NCI-H446 treated with DMSO at 0.1 percent for 48 hours (cell line): ENCODE measurements at places on chromosomes 3 and 15.

DNA sequence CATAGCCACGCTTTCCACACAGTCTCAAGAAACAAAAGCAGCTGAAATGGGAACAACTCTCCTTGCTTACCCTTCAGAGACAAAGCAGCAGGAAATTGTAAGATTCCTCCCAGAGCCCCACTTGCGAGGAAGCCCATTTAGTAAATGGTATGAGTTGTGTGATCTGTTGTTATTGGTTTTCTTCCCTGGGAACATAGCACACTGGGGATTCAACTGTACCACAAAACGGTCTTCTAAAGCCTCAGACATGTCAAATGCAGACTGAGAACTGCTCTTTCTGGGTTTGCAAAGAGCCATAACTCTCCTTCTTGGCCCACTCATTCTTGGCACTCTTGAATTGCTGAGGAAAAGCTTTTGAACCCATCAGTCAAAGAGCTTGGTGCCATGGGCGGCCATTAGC lies 101.0 kb upstream of the COL8A1 start:
- no peak for DNase-seq

GRCh38 chr15:49135342-49135857 lies 20.0 kb downstream of the COPS2 start:
- DNase-seq: no peak

DNA sequence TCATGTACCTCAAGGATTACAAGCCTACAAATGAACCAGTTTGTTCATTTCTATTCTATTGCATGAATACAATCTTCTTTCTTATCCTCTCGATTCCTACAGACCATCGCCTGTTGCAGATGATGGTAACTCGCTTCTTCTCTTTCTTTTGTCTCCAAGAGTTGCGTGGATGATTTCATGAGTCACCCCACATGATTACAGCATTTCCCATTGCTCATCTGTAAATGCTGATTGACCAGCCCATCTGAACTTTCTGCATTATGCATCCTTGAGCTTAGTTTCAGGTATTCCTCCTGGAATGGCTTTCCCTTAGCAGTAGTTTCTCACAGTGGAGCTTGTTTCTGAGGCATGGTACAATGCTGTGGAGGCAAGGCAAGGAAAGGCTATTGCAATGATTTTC lies 109.6 kb upstream of the TOPAZ1 start:
- no peak for DNase-seq

DNA sequence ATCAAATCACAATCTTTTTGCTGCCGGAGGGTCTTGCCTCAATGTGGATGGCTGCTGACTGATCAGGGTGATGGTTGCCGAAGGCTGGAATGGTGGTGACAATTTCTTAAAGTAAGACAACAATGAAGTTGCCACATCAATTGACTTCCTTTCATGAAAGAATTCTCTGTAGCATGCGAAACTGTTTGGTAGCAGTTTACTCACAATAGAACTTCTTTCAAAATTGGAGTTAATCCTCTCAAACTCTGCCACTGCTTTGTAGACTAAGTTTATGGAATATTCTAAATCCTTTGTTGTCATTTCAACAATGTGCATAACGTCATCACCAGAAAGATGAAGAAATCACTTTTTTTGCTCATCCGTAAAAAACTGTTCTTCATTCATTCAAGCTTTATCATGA lies 65.8 kb downstream of the B3GNT5 start:
- DNase-seq: no peak

DNA sequence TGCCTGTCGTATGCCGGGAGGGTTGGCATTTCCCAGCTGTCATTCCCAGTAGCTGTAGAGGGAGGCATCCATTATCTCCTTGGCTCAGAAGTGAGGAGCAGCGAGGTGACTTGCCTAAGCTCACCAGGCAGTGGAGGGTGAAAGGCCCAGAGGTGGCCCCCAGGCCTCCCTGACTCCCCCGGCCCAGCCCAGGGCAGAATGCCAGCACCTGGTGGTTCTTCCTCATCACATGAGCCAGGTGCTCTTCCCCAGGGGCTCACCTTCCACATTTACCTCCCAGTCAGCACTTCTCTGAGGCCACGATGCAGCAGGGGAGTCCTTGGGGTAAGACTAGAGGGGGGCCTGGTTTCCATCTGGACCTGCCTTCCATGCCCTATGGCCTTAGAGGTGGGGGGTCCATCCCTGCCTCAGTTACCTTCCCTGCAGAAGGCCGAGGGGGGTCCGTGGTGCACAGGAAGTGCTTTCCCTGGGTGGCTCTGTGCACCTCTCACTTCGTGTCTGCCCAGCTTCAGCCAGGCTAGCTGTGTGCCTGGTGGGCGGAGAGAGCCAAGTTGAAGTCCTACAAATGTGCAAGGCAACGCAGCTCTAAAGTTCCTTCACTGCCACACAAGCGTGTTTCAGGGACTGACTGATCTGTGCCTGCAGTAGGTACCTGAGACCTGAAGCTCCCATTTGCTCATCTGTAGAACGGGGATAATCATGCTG lies 70.3 kb upstream of the PLXNA1 start:
- no peak for DNase-seq

DNA sequence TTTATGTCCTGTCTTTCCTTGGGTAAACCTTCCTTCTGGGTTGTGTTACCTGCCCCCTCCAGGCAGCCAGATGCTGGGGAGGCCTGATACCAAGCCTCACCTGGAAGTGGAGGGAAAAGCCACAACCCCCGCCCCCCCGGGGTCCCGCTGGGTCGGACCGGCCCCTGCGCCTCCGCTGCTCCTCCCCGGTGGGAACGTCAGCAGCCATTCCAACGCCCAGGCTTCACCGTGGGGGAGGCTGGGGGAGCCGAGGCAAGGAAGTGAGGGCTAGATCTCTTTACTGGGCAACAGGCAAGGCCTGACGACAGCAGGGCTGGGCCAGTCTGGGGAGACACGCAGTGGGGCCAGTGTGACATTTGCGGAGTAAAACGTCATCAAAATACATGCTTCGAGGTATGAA lies 53.0 kb upstream of the SNRPA1 start:
- no peak for DNase-seq

GRCh38 chr3:135997554-135998320 lies 32.2 kb downstream of the PPP2R3A start:
- DNase-seq: no peak

DNA sequence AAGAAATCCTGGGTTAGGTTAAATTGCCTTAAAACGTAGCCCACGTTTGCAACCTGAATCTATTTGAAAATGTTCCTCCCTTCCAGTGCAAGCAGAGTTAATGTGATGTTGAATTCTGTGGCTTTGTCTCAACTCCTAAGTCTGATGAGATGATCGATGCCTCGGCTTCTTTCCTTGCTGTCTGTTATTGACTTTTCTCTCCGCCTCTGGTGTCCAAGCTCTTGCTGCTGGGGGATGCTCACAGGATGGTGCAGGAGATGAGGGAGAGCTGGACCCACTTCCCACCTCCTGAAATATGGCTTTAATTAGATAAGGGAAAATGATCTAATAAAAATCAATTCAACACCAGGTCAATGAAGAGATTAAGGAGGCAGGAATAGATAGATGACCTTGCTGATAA lies 407.9 kb upstream of the RGMA start:
- DNase-seq: no peak

DNA sequence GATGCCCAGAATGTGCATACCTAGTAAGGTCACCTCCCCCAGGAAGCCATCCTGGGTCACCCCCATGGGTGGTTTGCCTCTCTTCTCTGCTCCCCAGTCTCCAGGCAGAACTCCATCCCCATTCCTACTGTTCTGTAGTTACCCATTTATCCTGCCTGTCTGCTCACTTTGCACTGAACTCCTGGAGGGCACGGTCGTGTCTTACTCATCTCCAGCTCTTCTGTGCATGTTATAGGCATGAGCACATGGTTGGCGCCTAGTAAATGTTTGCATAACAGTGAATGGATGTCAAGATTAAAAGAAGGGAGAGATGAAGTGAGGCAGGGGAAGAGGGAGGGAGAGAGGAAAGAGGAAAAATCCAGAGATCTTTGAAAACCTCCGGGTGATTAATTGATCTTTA lies 208.4 kb upstream of the TRIM42 start:
- no peak for DNase-seq

GRCh38 chr3:25783661-25784512 lies 644 bp upstream of the NGLY1 start:
- DNase-seq: peak; percentile 1
